CD8-positive, alpha-beta memory T cell (primary cell): ENCODE measurements at places on chromosomes 16 and 17.

GRCh38 chr17:624341-624860, 90.2 kb downstream of the VPS53 start:
- no peak for DNase-seq

DNA sequence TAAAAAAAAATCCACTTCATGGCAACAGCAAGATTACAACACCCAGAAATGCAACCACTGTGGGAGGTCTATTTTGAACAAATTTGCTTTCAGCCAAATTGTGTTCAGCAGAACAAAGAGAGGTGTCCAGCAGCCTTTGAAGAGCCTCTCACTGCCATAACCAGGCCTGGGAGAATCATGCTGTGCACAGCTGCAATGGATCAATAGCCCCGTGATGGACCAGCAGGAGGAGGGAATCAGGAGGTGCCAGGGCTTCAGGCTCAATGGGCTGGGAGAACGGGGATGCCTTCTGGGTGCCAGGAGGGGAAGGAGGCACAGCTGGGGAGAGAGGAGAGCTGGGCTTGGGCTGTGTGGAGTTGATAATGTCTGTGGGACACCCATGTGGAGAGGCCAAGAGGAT, 366.2 kb upstream of the EEF2KMT start:
- no peak for DNase-seq

- DNase-seq: no peak
Observed at GRCh38 chr17:12618557-12618956, 47.1 kb upstream of the MYOCD start.

- no peak for DNase-seq
Observed at GRCh38 chr16:30356401-30357084, 1.4 kb upstream of the CD2BP2 start.

DNA sequence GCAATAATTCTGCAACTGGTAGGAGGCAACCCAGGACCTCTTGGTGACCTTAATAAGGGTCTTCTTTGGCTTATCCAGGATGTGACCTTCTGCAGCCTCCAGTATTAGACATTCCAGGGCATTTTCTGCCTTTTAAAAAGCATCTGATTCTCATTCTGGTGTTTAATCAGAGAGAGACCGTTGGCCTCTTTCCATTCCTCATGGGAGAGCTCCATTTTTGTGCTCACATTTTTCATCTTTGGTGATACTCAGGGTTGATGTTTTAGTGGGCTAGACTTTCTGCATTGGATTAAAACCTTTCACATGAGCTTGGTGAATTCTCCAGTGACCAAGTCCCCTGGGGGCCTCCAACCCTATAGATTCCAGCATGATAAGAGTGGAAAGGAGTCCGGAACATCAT, 150.2 kb upstream of the CACNG5 start:
- no peak for DNase-seq

DNA sequence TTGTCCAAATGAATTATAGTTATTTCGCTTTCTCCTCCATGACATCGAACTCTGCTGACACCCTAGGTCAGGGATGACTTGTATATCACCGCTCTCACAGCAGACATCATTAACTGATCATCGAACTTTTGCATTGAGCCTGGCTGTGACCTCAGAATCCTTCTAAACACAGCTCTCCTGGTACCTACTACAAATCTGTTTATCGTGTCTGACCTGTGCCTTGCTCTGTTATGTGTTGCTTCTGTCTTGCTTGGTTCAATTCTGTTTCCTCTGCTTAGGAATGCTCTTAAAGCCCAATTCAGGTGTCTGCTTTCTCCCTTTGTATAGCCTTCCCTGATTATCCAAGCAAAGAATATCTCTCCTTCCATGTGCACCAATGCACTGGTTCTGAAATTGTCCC, 78.3 kb downstream of the CYLD start:
- DNase-seq: no peak

GRCh38 chr16:89192956-89193575, 7.3 kb downstream of the SLC22A31 start:
- DNase-seq: no peak

- DNase-seq: no peak
Observed at GRCh38 chr17:3998436-3998835, 34.2 kb upstream of the ATP2A3 start.

DNA sequence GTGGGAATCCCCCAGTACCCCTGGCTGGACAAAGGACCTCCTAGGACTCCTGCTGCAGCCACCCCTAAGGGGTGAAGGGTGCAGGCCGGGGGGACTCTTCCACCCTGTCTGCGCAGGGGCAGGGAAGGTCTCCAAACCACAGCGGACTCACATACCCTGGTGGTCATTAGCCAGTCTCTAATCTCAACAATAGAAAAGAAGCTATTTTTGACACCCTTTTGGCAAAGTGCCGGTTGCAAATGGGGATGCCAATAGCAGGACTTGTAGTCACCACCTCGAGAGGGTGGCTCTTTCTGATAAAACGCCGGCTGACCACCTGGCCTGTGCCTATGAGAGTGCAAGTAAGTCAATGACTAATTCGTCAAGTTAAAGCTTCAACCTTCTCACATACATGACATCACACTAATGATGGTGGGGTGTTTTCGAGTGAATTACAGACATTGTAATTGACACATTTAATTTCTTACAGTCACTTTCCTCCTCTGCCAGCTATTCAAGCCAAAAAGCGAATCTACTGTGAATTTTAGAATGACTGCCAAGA, 23.1 kb upstream of the DNAH17 start:
- DNase-seq: no peak

DNA sequence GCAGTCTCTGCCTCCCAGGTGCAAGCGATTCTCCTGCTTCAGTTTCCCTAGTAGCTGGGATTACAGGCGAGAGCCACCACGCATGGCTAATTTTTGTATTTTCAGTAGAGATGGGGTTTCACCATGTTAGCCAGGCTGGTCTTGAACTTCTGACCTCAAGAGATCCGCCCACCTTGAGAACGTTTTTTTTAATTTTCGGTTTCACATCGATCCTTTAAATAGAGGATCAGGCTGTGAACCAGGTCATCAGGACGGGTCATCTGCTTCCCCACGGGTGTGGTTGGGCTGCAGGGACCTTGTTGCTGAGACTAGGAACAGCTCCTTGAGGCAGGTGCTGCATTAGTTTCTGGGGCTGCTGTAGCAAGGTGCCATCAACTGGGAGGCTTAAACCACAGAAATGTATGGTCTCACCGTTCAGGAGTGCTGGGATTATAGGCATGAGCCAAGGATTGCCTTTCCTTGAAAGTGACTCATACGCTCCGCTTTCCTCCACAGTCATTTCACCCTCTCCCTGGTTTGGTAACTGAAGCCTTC, 7.9 kb upstream of the NAGPA start:
- no peak for DNase-seq

- DNase-seq: no peak
Observed at GRCh38 chr17:65061646-65062045, 5.1 kb upstream of the GNA13 start.
